ENCODE measurements at places on chromosomes 5 and 9.

GRCh38 chr9:86286278-86286677 is 3.9 kb upstream of the ISCA1 start:
- DNase-seq, result no peak

DNA sequence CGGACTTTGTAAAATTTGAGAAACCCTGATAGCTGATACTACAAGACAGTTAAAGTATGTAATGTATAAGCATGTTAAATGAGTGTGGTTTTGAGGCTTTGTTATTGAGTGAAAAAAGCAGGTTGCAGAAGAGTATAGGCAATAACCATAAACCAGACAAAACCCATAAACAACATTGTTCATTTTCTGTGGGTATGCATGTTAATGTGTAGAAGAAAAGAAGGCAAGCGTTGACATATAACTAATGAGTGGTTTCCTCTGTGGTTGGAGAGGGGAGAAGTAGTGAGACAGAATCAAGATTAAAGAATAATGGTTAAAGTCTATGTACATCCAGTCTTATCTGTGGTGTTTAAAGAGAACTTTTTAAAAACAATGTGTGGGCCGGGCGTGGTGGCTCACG is 26.2 kb downstream of the RAD23B start:
- peak; percentile 39 for DNase-seq

- DNase-seq, result no peak
Observed at GRCh38 chr9:105683688-105684275, 10.6 kb upstream of the TMEM38B start.

DNA sequence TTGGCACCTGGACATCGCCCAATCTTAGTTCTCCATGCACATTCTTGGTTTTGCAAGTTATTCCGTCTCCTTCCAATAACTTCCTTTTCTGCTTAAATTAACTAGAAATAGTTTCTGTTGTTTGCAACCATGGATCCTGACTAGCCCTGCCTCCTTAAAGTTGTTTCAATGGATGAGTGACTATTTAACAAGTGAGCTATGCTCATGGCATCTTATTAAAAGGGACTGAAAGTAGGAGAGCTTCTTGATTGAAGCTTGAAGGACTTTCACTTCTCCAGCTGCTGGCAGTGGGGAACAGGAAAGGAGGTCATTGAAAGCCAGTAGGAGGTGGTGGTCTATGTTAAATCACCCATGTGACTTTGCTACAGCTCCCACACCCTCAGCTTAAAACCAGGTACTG is 466.8 kb downstream of the ARHGEF28 start:
- DNase-seq, result no peak

DNA sequence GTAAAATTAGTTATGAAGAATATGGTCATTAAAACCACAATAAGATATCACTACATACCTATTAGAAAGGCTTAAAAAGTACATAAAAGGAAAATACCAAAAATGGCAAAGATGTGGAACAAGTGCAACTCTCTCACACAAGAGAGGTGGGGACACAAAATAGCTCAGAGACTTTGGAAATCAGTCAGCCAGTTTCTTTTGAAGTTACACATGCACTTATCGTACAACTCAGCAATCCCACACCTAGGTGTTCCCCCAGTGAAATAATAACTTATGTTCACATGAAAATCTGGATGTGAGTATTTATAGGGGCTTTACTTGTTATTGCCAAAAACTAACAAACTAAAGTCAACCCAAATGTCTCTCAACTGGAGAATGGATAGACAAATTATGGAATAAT is 9.8 kb upstream of the RICTOR start:
- DNase-seq, result no peak

DNA sequence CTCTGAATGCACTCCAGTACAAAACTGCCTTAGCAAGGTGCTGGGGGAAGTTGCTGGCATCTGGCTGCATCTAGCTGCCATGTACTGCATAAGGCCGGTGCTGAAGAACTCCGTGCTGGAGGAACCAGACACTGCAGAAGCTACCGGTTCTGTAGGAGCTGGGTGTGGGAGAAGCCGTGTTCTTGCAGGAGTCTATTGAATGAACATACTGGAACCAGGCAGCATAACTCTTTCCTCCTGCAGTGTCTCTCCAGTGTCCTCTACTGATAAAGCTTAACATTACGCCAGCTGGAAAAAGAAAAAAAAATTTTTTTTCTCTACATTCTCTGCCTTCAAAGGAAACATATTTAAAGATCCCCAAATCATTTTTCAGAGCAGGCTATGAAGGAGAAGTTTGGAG is 38.5 kb downstream of the VPS13A start:
- DNase-seq, result peak; percentile 18

DNA sequence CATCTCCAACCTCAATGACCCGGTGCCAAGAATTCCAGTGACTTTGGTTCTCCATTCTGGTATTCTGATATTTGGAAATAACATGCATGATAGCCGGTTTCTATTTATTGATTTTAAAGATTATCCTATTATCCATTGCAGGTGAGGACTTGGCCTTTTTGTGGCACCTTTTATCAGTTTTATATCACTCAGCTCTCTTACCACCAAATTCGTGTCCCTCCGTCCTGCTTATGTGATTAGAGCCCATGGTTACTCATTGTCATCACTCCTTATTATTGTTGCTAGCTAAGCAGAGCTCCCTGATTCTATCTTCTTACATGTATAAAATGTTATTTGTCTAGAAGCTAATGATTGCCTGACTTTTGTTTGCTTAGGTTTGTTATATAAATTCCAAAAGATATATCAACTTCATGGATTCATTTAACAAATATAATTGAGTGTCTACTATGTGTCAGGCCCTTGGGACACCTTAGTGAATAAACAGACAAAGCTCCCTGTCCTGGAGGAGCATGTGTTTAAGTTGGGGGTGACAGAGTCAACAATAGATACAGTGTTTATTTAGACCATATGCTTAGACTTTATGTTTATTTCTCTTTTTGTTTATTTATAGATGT is 138.2 kb downstream of the ADAMTS16 start:
- DNase-seq, result no peak

DNA sequence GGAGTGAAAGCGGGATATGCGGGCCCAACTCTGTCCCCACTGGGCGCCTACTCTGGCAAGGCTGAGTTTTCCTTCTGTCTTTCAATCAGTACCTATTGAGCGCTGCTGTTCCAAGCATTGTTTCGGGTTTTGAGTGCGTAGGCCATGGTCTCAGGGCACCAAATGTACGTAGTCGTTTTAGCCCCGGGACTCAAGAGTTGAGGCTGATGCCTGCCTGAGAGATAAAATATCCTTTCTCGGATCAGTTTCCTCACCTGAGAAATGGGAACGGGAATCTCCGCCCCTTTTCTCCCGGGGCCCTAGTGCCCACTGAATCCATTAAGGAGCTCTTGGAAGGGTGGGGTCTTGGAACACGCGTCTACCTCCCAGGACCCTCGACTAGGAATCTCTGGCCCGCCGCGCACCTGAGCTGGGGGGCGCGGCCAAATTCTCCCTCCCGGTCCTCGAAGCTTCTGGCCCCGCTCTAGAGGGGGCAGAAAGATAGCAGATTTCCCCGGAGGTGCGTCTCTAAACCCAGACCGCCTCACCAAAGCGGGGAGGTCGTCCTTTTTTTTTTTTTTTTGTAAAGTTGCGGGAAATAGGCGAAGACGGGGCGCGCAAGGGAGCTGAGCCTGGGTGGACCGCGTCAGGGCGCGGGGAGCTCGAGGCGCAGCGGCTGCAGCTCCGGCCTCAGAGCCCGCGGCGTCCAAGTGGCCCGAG is 494 bp upstream of the CXXC5 start:
- DNase-seq, result no peak

DNA sequence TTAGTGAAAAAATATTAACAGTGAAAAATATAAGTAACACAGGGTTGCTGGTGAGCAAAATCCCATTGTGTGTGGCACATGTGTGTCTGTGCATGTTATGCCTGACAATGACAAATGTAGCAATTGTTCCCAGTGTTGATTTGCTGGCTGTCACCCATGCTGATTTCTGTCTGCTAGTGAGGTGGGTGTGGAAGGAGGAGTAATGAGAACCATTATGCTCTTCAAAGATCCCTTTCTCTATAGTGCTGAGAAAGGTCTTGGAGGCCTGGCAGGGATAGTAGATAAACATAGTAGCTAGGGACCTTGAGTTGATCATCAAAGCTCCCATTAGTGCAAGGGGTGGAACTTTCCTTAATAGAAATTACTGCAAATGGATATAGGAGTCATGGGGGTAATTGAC is 152.5 kb upstream of the CLINT1 start:
- no peak for DNase-seq

GRCh38 chr5:124954784-124955183 is 208.3 kb upstream of the ZNF608 start:
- DNase-seq, result no peak

GRCh38 chr9:112174965-112175795 is at the start of gene SUSD1:
Gene SUSD1, minus strand, starts transcription at chr9:112175297. Its CDS starts 62 bp downstream, at chr9:112175235.
- peak; percentile 27 for DNase-seq

DNA sequence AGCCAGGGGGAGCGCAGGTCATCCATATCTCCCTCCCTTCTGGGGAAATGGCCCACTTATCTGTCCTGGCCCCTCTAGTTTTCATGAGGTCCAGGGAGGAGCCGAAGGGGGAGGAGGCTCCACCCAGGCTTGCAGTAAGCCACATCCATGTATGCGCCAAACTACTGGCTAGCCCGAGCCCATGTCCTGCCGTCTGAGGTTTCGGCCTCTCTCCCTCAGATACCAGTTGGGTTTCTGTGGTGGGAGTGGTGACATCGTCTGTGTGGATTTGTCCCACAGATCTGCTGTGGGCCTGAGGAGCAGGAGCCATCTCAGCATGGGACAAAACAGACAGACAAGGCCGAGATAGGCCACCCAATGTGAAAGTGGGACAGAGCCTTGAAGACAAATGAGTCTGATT is 78.3 kb upstream of the ORM1 start:
- no peak for DNase-seq

- DNase-seq, result no peak
Observed at GRCh38 chr5:55860288-55860687, 9.1 kb downstream of the IL31RA start.

DNA sequence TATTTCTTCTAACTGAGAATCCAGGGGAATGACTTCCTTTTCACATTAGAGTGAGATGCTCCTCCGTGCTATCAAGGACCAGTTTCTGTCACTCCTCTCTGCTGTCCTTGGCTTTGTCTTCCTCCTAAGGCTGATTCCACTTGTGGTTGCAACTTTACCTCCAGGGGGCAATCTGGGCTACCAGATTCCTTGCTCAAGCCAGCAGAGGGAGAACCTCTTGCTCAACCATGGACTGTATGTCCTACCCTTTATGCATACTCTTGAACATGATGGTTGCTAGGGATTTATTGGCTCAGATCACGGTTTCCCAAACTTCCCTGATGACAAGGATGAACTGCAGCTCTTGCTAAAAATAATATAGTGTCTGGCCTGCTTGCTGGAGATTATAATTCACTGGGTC is 24.0 kb downstream of the NNT start:
- peak; percentile 59 for DNase-seq

GRCh38 chr9:113246928-113247327 is 25.6 kb downstream of the SLC31A1 start:
- DNase-seq, result no peak

DNA sequence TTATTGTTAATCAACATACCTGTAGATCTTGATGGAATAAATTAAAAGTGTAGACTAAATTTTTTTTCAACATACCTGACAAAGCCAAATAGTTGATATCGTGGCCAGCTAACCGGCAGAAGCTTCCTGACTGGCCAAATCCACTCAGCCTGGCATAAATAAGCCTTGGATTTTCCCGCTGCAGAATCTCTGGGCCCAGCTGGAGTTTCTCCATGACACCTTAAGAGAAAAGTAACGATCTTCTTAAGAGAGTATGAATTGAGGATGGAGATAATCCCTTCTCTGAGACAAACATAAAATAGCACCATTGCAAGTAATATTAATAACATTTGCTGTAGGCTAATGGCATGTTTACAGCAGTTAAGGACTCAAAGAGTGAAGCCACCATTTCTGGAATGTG is 2.2 kb downstream of the AMACR start:
- DNase-seq, result no peak

DNA sequence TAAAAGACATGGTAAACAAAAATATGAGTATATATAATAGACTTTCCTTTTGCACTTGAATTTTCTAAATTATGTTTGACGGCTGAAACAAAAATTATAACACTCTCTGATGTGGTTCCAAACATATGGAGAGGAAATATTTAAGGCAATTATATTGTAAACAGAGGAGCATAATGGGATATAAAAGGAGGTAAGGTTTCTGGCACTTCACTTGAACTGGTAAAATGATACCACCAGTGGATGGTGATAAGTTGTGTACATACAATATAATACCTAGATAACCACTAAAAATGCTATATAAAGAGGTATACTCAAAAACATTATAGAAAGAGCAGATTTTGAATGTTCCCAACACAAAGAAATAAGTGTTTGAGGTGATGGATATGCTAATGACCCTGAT is 192.9 kb upstream of the RAD23B start:
- DNase-seq, result no peak

GRCh38 chr9:109270971-109271925 is 49.6 kb downstream of the EPB41L4B start:
- no peak for DNase-seq

- no peak for DNase-seq
Observed at GRCh38 chr9:93629920-93630319, 53.5 kb downstream of the PHF2 start.

- DNase-seq, result no peak
Observed at GRCh38 chr9:91820949-91821880, 128.8 kb downstream of the ROR2 start.

GRCh38 chr9:38066197-38066913 is 2.7 kb downstream of the SHB start:
- DNase-seq, result no peak

- DNase-seq, result peak; percentile 24
Observed at GRCh38 chr9:78940121-78940855, 631.5 kb upstream of the TLE4 start.

DNA sequence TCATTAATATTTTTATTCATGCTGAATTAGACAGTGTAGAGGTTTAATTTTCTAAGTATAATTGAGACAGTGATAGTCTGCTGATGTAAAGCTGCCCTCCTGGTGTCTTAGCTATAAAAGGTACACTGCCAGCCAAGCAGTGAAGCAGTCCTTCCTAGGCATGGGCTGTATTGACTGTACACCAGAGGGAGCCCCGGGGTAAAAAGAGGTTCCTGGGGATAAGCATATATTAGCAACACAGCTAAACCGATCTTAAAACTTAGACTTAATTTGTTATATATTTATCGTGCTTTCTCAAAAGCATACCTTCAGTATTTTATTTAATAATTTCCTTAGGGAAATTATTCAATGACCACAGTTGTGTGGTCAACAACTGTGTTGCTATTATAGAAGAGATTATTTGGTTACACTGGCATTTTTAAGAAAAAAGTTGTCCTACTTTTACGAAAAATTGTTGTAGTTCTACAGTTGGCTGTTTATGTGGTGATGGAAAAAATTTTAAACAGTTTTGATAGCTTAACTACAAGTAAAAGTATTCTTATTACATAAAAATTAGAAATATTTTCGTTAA is 68.8 kb downstream of the ELL2 start:
- DNase-seq, result peak; percentile 51

- no peak for DNase-seq
Observed at GRCh38 chr9:101708855-101709254, 29.6 kb downstream of the GRIN3A start.

Data from fibroblast of skin of right biceps (primary cell).